Lower leg skin (tissue), 4 donors: ENCODE measurements at places on chromosomes 6 and 20. TPM values are rescaled to one million over a fixed set of nuclear protein-coding genes. Genes with fewer than 3 reads are reported as not detected.

DNA sequence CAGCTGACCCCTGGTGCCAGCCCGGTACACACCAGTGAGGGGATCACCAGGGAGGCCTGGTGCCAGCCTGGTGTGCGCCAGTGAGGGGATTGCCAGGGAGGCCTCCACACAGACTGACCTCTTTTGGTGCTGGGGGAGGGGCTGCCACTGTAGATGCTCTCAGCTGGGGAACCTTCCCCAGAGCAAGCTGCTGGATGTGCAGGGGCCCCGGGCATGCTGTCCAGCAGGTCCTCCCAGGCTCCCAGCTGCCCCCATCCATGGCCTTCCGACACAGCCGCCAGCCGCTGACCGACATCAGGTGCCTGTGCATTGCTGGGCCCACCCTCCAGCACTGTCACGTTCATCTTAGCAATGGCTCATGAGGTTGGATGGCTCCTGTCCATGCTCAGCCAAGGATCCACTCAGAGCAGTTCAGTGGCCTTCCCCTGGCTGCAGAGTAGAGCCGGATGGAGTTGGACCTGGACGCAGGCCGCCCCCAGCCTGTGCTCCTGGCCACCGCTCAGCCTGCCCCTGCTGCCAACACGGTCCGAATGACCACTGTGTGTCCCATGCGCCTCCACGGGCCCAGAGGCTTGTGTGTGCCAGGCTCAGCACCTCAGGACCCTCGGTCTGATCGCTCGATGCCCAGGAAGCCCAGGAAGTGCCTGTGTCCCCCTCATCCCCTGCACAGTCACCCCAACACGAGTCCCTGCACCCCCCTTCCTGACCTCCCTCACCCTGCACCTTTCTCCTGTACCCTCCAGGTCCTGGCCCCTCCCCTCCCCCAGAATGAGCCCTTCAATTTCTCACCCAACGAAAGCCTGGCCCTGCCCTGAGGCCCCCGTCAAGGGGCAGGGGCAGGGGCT lies 95.7 kb downstream of the YTHDF1 start:
- DNase-seq: no peak

- no peak for DNase-seq
These were observed 177.6 kb upstream of the LRFN2 start for GRCh38 chr6:40764726-40765125.

- DNase-seq: no peak
These were observed 123.8 kb downstream of the FAM83B start for GRCh38 chr6:54970337-54970736.

DNA sequence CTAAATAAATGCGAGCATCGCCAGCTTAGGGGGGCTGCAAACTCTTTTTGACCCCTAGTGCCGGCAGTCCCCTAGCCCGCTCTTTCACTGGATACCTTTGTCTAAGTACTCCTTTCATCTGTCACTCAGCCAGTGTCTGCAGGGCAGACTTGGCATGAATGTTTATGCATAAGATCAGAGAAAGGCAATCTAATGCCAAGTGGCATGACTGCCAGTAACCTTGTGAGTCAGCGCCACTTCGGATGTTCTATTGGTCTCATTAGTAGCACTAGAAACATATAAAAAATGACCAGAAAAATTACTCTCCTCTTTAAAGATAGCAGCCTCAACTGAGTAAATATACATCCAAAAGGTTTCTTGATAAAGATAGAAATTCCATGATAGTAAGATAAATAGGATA lies 192.2 kb downstream of the TBC1D32 start:
- DNase-seq: no peak

DNA sequence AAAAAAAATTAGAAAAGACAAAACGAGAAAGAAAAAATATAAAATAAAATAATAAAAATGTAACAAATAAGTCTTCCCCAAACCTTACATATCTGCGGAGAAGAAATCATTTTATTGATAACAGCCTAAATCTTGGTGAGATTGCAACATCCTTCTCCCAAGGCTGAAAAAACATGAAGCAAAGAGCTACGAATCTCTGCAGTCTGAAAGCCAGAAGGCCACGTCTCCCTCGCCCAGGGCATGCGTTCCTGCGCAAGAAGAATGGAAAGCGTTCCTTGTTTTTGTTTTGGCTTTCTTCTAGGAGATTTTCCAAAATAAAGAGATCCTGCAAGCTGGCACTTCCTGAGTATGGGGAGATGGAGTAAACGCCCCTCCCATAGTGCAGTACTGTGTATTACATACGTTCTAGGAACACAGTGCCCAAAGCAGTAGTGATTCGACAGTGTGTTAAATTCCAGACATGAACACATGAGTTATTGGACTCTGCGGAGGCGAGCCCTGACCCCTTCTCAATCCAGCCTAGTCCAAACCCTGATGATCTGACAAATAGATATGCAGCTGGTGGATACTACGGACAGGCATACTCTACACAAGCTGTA lies 126.7 kb upstream of the RREB1 start:
- no peak for DNase-seq

DNA sequence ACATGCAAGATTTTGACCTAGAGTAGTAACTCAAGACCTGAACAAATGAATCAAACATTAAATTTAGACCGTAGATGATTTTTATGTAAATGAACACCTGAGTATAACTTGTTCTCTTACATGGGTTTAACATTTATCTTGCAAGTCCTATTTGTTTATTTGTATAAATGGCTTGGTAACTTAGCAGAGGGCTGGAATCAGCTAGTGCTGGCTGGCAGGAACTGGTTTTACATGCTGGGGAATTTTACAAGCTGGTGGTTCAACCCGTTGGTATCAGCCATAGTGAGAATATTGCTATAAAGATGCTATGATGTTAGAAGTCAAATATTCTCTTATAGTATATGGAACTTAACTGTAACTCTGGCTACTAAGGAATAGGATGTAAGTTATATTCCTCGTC lies 8.9 kb downstream of the SLC22A2 start:
- DNase-seq: peak; percentile 25

GRCh38 chr6:2509711-2510110 lies 241.0 kb downstream of the MYLK4 start:
- DNase-seq: no peak

- DNase-seq: no peak
These were observed 161.7 kb downstream of the ERMARD start for GRCh38 chr6:169913096-169913638.

DNA sequence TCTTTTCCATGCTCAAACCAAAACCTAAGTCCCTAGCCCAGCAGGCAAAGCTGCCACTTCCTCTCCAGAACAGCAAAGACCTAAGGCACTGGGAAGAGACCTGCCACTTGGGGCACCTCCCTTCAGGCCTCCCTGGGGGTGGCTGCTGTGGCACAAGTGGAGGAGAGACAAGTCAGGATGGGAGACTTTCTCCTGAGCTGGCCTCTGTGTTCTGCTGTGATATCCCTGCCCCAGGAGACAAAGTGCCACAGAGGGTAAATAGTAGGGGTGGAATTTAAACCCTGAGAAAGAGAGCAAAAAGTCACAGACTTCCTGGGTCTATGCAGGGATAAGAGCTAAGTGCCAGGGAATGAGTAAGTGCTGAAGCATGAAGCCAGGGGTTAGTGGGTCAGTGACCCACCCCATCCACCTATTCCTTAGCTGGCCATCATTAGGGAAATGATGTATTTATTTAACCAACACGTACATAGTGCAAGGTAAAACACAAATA lies 84.2 kb downstream of the MRPL14 start:
- DNase-seq: no peak

GRCh38 chr6:108222504-108222903 lies 38.3 kb downstream of the SNX3 start:
- DNase-seq: no peak

- DNase-seq: no peak
These were observed 13.0 kb downstream of the GMDS start for GRCh38 chr6:2232445-2232844.

- DNase-seq: no peak
These were observed 423.3 kb downstream of the QKI start for GRCh38 chr6:163837691-163838431.

Gene RAET1L
- total RNA-seq: 1.2 TPM

- no peak for DNase-seq
These were observed 17.3 kb upstream of the MCUR1 start for GRCh38 chr6:13831615-13832014.

- DNase-seq: no peak
These were observed 5.2 kb upstream of the MAK start for GRCh38 chr6:10843554-10843953.

Gene C6orf58
- not detected for total RNA-seq

Gene SALL4
- total RNA-seq: 0.21 TPM

Gene PPP1R3G
- 0.88 TPM for total RNA-seq

GRCh38 chr20:14536738-14537137 lies 199.3 kb upstream of the FLRT3 start:
- no peak for DNase-seq

DNA sequence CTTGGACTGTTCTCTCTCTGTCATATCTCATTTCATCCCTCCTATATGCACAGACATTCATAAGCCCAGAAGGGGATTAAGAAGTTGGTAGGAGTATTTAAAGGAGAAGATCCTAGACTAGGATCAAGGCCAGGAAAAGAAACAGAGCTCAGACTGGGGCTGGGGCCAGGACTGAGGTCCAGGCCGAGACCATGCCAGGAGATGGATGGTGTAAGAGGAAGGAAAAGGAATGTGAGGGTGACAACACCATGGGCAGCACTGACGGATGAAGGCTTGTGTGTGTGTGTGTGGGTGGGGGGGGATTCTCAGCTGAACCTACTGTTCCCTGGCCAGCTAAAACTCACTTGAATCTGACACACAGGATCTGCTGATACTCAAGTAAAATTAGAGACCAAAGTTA lies 182.1 kb downstream of the KIF6 start:
- DNase-seq: peak; percentile 88

Gene SIRPB1
- total RNA-seq: not detected

- DNase-seq: no peak
These were observed 150.8 kb downstream of the AHI1 start for GRCh38 chr6:135346747-135347146.

GRCh38 chr6:137881522-137881886 lies 14.4 kb downstream of the TNFAIP3 start:
- DNase-seq: no peak

GRCh38 chr6:28695715-28696114 lies 170.0 kb downstream of the GPX5 start:
- DNase-seq: no peak
